Activated T-helper 1 cell treated with anti-CD3 and anti-CD28 coated beads, Interleukin-2, amount 50 U/mL, for 16 hours (primary cell): ENCODE measurements at places on chromosomes 12 and 14.

GRCh38 chr14:81971911-81972310 is 438.3 kb upstream of the SEL1L start:
- DNase-seq: no peak

GRCh38 chr12:25797386-25797785 is 161.1 kb upstream of the RASSF8 start:
- no peak for DNase-seq

DNA sequence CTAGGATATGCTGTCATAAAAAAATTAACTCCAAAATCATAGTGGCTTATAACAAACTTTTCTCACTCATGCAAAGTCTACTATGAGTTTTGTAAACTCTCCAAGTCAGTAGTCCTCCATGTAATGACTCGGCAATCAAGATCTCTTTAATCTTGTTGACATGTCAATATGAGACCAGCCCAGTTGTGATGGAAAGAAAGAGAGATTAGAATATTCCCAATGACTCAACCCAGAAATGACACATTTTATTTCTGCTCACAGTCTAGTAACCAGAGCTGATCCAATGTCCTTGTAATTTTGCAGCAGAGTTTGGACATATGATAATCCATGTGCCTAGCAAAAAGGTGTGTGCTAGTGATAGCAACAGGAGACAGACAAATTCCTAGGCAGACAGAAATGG is 112.6 kb upstream of the CNTN1 start:
- DNase-seq: no peak

GRCh38 chr14:54728700-54729527 is 162.0 kb downstream of the SAMD4A start:
- no peak for DNase-seq

DNA sequence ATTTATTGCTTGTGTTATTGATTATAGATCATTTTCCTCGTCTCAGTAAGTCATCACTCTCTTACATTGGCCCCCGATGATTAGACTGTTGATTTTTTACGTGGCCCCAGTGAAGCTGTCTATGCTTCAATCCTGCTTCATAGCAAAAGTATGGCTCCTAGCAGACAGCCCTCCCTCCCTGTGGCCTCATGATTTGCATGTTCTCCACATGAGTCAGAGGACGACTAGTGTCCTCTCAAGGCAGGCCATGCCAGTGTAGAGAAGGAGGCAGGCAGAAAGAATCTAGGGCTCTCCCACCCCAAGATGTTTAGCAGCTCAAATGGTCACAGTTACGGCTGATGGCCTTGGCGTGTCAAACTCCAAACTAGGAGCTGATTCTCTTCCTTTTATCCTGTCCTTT is 59.6 kb downstream of the FIGNL2 start:
- no peak for DNase-seq

DNA sequence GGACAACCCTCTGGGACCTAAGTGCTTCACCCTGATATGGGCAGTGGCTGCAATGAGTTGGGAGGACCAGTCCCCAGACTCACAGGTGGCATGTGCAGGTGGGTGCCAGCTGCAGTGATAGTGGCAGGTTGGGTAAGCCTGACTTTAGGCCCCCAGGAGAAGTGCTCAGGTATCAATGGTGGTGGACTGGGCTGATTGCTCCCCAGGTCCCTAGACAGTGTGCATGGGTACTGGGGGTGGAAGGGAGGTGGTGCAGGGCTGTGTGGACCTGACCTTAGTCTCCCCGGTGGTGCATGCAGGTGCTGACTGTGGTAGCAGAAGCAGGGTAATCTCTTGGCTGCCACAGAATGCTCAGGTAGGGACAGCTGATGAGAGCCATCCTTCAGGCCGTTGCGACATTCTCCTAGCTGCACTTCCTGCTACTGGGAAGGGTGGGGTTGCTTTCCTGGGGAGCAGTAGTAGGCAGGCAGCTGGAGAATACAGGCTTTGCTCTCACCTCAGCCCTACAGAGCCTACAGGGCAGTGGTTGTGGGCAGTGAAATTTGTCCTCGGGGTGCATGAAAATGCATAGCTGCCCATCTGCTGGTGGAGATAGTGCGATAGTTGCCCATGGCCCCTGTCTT is 33.3 kb upstream of the CCND2 start:
- DNase-seq: no peak

DNA sequence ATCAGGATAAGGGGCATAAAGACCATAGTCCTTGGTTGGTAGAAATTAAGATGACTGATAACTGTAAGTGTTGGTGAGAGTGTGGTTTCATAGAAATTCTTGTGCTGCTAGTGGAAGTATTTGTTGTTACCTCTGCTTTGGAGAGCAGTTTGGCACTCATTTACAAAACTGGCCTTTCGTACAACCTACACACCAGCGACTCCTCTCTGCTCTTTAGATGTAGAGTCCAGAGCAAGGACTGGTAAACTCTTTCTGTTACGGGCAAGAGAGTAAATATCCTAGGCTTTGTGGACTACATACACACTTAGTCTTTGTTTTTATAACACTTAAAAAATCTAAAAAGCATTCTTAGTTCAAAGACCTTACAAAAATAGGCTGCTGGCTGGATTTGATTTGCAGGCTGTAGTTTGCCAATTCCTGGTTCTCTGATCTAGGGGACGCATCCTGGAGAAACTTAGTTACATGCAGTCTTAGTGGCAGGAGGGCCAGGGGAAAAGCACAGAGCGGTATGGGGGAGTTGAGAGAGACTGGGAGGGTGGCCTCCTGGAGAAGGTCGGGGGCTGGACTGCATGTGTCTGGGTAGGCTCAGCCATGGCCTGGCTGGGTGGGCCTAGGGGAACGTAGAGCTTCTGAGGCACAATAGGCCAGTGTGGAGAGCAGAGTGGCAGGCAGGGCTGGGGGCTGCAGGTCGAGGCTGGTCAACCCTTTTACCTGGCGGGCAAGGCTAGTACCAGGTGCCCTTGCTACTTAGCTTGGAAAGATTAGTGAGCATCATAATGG is 55.3 kb upstream of the AMN start:
- DNase-seq: no peak

GRCh38 chr14:44586910-44587309 is 79.8 kb upstream of the FSCB start:
- no peak for DNase-seq

DNA sequence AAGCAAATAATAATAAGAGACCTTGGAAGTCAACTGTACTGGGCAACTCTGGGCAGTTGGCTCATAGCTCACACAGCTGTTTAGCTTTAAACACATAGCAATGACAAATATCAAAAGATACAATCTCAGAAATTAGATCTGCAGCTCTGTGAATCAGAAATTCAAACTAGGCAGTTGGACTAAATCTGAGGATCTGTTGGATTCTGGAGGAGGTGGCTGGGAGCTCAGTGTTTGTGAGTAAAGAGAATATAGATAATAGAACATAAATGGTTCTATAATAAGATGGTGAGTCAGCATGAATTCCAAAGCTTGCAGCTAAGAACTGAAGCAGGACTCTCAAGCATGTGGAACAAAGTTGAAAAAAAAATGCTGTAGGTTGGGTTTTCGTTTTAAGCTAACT is 1949.4 kb upstream of the SEL1L start:
- DNase-seq: no peak

DNA sequence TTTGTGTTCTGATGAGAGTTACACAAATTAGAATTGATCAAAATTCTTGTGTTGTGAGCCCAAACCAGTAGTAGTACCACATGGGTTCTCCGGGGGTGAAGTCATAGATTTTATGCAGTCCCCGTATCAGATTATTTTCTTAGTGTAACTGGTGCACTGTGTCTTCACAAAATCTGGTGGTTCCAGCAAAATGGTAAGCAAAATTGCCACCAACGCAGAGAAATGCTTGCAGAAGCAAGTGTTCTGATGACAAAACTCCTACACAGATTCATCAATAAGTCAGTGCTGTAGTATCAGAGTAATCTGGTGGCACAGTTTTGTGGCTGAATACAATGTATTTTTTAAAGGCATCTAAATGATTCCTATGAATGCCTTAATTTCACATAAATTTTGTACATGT is 1.3 kb upstream of the CACNA2D4 start:
- no peak for DNase-seq

DNA sequence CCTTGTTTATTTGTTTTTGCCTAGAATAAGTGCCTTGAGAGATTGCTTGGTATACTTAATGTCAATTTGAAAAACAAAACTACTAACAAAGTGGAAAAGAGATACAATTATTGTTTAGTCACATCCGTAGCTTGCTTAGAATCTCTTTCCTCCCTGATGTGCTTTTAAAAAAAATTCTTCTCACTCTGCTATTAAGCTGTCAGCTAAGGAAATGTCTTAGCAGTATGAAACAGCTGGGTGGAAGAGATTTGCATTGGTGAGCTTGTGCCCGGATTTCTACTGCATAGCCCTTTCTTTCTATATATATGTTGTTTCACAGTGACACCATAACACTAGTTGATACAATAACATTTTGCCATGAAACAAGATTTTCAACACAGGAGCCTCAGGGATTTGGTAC is 229.4 kb upstream of the RGS6 start:
- no peak for DNase-seq

DNA sequence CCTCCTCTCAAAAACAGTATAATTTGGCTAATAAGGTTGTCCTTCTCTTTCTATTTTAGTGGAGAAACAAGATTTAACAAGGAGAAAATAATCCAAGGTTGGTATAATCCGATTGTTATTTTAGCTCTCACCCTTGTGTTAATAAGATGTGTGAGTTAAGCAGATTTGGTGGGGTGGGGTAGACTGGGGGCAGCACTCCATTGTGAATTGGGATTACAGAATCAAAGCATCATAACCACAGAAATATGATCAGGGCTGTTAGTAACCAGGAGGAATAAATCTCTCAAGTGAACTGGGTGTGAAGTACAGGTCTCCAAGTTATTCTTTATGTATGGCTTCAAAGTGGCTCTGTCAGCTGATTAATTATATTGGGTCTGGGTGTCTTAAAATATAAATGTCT is 10.2 kb downstream of the TIGAR start:
- DNase-seq: no peak

DNA sequence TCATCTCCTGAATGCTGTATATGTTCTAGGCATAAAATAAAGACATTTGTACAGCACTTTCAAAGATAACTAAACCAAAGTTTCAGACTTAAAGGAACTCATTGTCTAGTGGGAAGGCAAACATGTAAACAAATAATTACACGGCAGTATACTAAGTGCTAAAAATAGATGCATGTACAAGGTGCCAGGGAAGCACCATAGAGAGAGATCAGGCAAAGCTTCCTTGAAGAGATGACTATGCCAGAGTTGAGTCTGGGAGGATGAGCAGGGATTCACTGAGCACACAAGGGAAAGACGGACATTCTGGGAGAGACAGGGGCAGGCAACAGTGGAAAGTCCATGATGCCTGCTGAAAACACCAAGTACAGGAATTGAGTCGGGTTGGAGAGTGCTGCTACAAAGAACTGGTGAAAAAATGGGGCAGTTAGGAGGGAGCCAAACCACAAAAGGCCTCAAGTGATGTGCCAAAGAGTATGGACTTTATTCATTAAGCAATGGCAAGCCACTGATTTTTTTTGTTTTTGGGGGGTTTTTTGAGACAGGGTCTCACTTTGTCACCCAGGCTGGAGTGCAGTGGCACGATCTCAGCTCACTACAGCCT is 26.8 kb downstream of the ANKS1B start:
- DNase-seq: no peak

GRCh38 chr14:30608533-30609006 is 13.5 kb upstream of the SCFD1 start:
- DNase-seq: no peak

GRCh38 chr14:101066826-101067510 is 163.4 kb upstream of the RTL1 start:
- DNase-seq: no peak
